ENCODE measurements at places on chromosomes 1 and 21.

- DNase-seq = no peak
These were observed 47.6 kb upstream of the ABCG1 start for GRCh38 chr21:42171091-42172053.

GRCh38 chr1:21742578-21742977 lies 40.4 kb downstream of the USP48 start:
- no peak for DNase-seq

DNA sequence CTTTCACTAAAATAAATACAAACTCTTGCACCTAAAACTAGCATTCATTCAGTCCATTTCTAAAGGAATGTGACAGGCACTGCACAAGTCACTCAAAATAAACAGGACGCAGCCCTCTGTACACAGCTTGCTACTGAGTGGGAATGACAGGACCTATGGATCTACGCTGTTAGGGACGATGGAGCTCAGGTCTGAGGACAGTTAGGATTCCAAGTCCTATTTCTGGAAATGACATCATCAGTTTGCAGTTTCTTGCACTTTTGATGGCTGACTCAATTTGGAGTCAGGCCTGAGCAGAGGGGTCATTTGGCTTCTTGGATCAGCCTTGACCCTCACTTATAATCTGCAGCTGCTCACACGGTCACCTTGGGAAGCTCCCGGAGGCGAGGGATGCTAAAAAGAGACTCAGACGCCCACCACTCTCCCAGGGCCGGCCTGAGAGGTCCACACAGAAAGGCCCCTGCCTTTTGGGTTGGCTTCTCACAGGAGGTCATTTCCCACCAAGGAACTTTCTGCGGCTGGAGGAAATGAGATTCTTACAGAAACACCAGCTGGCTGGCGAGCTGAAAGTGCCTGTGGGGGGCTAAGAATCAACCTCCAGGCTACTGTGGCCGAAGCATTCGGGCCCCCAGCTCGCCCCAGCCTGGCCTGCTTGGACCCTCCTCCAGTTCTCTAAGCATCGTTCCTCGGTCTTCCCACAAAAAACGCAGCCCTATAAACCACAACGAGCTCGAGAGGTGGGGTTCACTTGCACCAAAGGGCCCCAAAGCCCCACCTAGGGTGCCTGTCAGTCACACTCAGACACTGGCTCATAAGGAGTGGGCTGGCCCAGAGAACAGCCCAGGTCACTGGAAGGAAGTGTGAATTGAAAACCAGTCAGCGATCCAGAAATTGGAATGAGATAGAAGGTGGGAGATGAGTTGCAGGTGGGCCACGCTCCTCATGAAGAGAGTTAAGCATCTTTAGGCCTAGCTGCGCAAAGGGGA lies 8.9 kb upstream of the PDE9A start:
- DNase-seq = no peak

- no peak for DNase-seq
These were observed 67.2 kb upstream of the RUNX3 start for GRCh38 chr1:24996983-24997893.

- no peak for DNase-seq
These were observed 93.0 kb downstream of the KIF26B start for GRCh38 chr1:245247801-245248200.

Data from T-helper 9 cell (primary cell).